ENCODE measurements at places on chromosomes 2 and 18.

- DNase-seq, result no peak
Measured at GRCh38 chr2:102601730-102602129, 17.6 kb upstream of the SLC9A2 start.

- DNase-seq, result no peak
Measured at GRCh38 chr18:75214766-75215510, 4.3 kb downstream of the TSHZ1 start.

GRCh38 chr2:226520723-226521122 is 278.9 kb downstream of the IRS1 start:
- no peak for DNase-seq

DNA sequence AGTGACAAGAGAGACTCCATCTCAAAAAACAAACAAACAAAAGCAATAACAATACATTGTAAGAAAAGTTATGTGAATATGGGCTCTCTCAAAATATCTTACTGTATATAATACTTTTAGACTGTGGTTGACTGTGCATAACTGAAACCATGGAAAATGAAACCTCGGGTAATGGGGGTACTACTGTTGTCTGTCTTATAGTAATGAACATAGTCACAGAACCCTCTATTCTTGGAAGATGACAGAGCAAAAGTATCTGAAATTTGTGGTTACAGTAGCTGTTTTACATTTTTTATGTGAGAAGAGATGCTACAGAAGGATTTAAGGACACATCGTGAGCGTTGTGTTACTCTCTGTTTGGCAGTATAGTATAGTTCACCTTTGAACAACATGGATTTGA is 60.5 kb downstream of the MAP4K4 start:
- DNase-seq, result no peak

Data from caudate nucleus (tissue), 63 donors.